ENCODE measurements at places on chromosomes 2 and 18.

GRCh38 chr2:70111752-70112591, 24.7 kb downstream of the PCBP1 start:
- no peak for DNase-seq

DNA sequence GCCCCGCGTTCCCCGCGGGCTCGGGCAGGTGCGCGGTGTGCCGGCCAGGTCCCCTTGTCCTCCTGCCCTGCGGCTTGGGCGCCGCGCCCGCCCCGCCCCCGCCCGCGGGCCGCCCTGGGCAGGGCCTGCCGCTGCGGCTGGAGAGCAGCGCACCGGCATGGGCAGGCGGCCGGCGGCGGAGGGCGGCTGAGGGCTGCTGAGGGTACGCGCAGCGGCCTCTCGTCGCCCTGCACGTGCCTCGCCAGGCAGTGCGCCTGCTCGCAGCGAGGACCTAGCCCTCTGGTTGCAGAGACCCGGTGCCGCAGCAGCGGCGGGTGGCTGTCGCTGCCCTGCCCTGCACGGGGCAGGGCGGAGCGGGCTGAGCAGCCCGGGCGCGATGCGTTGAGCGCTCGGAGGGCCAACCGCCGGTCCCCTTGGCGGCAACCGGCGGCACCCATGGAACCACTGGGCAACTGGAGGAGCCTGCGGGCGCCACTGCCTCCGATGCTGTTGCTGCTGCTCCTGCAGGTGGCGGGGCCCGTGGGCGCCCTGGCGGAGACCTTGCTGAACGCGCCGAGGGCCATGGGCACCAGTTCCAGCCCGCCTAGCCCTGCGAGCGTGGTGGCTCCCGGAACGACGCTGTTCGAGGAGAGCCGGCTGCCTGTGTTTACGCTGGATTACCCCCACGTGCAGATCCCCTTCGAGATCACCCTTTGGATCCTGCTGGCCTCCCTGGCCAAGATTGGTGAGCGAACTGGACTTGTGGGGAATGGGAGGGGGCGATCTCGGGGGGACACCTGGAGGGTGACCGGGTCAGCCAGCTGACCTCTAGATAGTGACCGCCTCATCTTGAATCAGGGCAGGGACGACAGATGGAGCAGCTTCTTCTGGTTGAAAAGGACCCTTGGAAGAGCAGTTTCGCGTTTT, at the start of gene SLC9A2:
TSS of gene SLC9A2 (plus strand) at position 140 of the 906 bp plus-strand sequence. CDS start at position 436, 296 bp downstream.
- no peak for DNase-seq

- no peak for DNase-seq
These were observed 184.8 kb downstream of the NR4A2 start for GRCh38 chr2:156147594-156148330.

DNA sequence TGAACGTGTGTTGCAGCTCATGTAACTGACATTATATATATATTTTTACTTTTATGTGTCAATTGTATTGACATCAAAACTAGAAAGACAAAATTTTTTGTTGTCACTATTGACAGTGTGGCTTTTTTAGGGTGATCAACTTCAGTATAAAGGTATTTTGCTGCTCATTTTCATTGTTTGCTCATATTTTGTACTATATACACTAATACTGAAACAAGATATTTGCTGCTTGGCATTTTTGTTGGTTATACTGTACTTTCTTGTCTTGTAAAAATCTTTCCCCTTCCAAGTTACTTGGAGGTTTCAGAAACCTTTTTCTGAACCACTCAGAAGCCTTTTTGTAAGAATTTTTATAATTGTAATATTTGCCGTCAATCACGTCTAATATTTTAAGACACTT, 16.5 kb downstream of the AFTPH start:
- DNase-seq: no peak
